Ureter (tissue), 1 donor: ENCODE measurements at places on chromosomes 7 and 10. TPM values are rescaled to one million over a fixed set of nuclear protein-coding genes. Genes with fewer than 3 reads are reported as not detected.

Gene ARHGAP22
- total RNA-seq: 4.6 TPM

Gene LRRD1
- total RNA-seq: not detected

Gene OR6V1
- not detected for total RNA-seq

DNA sequence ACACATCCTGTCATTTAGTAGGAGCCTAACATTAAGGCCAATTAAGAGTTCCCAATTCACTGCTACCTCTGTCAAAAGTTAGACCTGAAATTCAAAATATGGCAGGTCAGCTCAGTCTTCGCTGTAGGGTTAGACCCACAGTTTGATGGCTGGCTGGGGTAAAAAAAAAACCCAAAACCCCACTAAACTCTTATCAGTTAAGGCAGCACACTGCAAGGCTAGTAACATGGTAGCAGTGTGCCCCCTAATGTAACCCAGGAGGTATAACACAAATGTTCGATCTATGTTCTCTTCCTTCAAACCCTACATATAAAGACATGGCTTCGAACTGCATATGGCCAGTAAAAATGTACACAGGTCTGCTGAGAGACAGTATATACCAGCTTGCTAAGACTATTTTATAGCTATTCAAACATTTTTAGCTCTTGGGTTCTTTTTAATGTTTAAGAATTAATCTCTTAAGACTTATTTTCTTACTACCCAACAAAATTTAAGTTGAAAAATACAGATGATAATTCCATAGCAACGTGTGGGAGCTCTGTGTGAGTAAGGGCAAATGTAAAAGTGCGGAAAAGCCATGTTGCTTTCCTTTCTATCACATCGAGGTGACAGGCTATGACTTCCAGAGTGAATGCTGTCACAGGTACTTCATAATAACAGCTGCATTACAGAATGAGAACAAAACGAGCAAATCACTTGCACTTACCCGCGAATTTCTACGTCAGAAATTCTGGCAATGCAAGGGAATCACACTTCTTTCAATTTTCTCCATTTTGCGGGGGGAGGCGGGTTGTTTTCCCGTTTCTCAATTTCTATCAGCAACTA, 168.4 kb upstream of the IMMP2L start:
- DNase-seq: no peak

DNA sequence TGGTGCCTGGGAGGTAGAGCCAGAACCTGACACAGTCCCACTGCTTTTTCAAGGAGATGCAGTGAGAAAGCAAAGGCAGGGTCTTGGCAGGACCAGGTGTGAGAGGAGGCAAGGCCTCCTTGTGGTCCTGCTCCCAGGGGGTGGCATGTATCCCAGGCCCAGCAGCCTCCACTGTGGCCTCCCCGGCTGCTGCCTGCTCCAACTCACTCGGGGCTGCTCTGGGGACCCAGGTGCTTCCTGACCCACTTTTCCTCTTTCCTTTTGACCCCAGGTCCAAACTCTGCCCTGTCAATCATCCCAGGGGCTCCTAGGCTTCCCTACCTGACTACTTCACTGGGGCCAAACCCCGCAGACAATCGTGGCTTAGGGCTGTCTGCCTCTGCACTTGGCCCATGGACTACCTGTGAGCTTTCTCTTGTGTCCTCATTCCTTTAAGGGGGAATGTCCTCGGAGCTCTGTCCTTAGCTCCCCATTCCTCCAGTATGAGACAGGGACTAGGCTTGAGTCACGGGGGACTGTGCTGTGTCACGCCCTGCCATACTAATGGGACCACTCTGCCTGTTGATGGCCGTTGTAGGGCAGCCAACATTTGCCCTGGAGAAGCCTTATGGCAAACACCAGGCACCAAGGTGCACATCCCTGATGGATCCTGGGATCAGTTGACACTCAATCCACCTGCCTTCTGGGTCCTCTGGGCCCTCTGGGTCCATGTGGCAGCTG, 1.1 kb upstream of the AEBP1 start:
- no peak for DNase-seq

DNA sequence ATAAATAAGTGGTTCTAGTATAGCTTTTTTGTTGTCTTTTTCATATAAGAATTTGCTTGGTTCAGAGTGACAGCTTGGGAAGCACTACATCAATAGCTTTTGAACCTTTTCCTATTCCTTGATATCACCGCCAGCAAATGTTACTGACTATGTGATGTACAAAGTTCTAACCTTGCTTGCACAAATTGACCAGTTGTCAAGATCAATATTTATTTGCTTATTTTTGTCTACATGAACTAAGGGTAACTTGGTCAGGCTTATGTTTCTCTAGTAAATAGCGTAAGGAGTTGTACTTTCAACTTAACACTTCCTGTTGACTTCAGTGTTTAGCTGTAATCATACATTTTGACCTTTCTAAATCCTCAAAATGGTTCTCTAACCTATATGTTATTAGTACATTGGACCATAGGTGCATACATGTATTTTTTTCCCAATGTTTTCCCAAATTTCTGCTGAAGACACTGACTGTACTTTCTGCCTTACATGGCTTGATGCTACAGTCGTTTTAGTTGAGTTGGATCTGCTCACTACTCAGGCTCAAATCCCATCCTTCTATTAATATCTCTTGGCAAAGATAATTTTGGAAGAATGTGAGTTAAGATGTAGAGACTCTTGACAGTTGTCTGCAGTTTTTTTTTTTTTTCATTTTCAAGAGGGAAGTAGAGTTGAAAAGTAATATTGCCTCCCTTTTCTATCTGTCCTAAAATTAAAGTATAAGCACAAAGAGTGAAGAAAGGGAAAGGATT, 239.1 kb upstream of the KAT6B start:
- no peak for DNase-seq

DNA sequence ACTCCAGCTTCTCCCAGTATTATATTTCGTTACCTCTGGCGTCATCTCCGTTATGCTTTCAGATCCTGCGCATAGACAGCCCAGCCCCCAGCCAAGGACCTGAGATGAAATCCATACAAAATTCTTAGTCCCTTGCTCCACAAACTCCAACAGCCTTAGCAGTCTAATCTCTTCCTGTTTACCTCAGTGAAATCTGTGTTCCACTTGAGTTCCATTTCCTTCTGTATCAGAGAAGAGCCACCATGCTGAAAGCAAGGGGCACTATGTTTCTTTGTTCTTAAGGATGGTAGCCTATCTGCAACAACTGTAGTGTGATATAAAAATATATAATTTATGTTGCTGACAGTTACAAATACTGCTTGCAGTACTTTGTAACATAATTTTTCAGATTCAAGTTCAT, 59.8 kb downstream of the PTEN start:
- no peak for DNase-seq

DNA sequence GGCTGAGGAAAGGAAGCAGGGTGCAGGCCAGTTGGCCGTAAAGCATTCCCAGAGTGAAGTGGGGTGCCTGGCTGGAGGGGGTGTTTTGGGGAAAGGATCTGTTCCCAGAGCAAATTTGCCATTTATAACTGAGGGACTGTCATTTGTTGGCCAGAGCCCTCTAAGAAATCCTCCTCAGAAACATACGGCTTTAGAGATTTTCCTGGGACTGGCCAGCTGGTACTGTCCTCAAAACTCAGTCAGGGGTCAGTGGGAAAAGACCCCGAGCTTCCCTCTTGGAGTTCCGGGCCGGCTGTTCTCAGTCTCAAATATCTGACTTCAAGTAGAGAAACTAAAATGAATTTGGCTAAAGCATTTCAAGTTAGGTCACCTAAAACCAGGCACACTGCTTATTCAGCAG, 55.9 kb downstream of the ETV1 start:
- DNase-seq: no peak

- DNase-seq: no peak
Measured at GRCh38 chr10:77746047-77746707, 108.6 kb upstream of the KCNMA1 start.

DNA sequence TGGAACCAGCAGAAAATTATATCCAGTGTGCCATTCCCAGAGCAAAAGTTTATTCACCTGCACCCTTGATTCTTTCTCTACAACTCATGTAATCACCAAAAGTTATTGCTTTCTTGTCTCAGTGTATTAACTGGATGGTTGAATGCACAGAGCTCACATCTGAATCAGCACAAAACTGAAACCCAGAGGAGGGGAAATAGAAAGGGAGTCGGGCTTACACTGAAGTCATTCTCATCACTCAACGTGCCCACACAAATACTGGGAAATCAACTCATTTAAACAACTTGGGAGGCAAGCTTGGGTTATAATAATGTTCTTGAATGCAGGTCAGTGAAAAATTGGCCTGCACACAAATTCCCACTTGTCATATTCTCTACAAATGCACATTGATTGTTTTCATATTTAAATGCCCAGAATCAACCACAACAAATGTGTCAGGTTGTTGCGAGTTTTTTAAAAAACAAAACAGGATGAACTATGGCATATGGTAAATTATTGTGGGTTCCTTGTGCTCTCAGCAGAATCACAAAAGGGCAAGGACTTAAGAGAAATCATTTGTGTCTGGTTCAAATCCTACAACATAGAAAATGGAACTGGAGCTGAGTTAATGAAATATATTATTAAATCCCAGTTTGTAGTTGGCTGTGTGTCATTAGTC, 125.9 kb upstream of the NOBOX start:
- no peak for DNase-seq

DNA sequence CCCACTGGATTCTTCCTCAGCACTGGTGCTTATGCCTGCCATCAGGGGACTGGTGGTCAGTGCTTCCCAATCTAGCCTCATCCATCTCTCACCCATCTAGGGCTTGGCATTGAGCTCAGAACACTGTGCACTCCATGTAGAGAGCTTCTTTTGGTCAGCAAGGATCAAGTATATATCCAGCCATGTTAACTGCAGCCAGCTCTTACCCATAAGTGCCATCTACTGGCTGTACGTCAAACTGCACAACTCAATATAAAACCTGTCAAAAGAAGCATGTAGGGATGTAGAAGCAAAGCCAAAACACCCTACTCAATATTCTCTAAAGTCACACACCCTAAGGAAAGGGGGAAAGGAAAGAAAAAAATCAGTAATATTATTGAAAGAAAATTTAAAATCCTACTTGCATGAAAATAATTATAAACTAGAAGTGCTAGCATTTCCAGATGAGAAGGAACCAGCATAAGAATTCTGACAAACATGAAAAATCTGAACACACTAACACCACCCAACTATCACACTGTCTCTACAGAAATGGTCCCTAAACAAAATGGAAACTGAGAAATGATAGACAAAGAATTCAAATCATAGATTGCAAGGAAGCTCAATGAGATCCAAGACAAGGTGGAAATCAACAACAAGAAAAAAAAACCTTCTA, 531.1 kb upstream of the STEAP1 start:
- no peak for DNase-seq

- DNase-seq: no peak
Measured at GRCh38 chr10:131975003-131975402, 6.7 kb downstream of the BNIP3 start.
